ENCODE measurements at places on chromosomes 5 and 9.

DNA sequence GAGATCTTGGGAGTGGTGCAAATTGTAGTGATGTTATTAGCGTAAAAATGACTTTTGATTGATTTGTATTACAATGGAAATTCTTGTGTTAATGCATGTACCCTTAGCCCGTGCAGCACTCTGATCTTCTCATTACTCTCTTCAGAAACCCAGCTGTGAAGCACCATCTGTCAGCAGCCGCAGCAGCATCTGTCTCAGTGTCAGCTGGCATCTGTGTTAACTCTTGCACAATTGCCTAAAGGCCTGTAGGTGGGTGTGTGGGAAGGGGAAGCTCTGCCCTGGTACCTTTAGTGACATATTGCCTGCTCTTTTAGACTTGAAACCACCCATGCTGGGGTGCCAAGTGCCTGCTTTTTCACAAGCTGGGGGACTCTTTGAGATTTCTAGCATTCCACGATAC is 101.3 kb downstream of the FBXL7 start:
- peak; percentile 10 for DNase-seq

GRCh38 chr9:32501868-32502267 is 24.1 kb downstream of the RIGI start:
- no peak for DNase-seq

GRCh38 chr5:141785711-141786110 is 92.5 kb downstream of the PCDH1 start:
- DNase-seq = no peak

DNA sequence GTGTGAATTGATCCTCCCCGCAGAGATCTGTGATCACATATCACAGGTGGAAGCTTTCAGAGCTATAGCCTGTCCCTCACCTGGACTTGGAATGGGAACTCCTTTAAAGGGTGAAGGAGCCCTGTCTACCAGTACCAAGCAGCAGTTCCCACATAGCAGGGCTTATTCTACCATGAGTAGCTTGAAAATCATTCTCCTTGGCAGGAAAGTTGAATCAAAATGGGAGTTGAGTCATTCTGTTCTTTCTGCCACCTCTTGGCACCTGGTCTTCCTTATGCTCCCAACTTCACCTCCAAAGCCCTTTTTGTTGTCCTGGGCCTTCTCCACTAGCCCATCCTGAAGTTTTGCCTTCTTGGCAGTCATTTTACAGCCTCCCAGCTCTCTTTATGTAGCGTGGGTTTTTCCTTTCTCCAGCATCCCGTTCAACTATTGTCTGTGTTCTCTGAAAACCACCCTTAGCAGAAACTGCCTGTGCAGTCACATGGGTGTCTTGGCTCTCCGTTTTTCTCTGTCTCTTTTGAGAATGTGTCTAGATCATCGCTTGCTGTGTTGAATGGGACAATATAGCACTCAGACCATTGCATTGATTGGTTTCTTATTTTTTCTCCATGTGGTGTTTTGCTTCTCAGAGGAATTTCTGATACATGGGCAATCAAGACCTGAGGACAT is 222.2 kb downstream of the AOPEP start:
- peak; percentile 48 for DNase-seq

GRCh38 chr5:10467281-10468198 is 25.9 kb downstream of the ROPN1L start:
- peak; percentile 59 for DNase-seq

DNA sequence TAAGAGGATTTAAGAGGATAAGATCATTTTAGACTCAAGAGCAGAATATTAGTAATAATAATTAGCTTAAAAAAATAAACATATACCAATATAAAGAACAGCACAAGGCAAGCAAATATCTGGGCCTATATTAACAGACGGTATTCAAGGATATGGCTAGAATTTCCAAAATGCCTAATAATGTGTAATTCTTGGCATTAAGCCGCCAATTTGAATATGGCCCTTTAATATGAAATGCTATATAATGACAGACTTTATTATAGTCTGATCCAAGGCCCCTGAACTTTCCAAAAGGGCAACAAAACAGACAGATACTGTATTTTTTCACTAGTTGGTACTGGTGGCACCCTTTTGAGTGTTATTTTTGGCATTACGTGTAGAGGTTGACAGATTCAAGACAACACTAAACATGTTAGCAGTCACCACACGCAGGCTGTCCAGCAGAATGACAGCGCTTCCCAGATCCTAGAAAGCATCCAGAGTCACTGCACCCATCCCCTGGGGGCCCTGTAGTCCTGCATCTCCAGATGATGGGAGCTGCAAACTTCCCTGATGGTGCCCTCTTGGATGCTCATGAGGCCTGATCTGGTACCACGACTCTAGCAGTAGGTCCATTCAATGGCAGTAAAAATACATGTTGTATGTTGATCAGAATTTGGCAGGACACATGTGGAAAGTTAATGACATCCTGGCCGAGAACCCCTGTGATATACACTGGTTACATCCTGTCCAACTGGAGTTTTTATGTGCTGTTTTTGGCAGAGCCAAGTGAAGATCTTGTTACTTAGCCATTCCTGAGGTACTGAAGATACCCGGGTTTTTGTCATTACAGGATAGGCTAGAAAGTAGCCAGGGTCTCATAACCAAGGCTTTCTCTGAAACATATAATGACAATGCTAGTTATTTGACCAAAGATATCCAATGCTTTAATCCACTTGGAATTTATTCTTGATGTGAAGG is 1.7 kb upstream of the ABL1 start:
- DNase-seq = peak; percentile 41

DNA sequence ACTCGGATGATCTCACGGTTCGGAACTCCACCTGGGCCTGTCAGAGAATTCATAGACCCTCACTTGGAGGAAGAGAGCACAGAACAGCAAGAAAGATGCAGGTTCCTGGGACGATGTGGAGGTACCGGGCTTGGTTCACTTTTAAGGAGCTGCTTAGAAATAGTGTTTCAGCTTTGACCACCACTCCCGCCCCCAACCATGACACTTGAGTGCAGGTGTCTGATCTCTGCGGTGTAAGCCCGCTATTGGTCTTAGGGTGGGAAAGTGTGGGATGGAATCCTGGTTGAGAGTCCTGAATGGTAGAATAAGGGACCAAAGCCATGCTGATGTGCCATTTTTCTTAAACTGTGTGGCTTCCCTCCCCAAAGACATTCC is 97.2 kb upstream of the LMX1B start:
- no peak for DNase-seq

GRCh38 chr9:111572950-111573604 is 26.4 kb downstream of the PTGR1 start:
- peak; percentile 54 for DNase-seq

DNA sequence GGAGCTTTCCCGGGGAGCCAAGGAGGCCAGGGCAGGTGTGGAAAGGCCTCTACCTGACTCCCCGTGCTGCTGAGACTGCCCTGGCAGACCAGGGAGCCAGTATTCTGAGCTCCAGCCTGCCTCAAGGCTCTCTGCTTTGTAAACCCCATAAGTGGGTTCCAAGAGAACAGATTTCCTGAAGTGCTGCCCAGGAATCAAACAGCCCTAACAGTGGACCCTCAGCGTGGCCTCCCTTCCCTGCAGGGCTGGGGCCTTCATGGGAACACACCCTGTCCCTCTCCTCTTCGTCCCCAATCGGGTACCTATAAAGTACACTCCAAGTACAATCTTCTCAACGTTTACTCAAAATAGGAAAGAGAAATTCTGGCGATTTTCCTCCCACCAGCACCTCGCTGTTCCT is 252.5 kb downstream of the FSTL4 start:
- no peak for DNase-seq

GRCh38 chr5:141508798-141509611 is 20.1 kb downstream of the PCDHGC5 start:
- DNase-seq = peak; percentile 97

- no peak for DNase-seq
Observed at GRCh38 chr9:97711223-97711626, 14.1 kb upstream of the XPA start.

- no peak for DNase-seq
Observed at GRCh38 chr9:37029776-37030610, 4.1 kb downstream of the PAX5 start.

DNA sequence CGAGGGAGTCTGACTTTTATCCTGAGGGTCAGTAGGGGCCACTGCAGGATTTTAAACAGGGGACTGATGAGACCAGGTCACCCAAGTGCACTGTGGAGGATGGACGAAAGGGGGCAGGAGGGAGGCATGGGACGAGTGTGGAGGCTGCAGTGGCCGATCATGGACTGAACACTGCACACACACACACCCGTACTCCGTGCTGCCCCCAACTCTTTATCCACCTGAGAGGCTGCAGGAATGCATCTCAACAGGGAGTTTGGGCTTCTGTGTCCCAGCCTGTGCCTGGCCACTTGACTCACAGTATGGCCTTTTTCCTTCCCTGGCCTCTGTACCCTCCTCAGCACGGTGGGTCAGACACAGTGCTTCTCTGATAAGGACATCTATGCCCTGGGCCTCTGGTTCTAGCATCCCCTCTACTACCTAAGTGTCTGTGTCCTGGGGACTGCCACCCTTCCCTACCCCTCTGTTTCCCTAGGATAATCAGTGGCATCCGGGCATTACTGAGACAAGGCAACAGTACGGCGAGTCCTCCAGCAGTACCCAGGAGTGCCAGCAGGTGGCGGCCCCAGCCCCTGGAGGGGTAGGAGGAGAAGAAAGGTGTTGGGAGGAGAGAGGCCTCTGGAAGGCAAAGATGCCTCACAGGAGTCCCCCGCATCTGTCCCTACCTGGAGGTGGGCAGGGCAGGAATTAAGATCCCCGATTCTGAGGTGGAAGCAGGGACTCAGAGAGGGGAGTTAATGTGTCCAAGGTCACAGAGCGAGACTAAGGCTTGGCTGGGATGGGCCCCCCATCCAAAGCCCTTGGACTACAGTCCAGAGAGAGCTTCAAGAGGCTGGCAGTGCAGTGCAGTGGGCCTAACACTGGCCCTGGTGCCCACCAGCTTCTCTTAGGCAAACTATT is 5.1 kb upstream of the CDX1 start:
- DNase-seq = peak; percentile 70

DNA sequence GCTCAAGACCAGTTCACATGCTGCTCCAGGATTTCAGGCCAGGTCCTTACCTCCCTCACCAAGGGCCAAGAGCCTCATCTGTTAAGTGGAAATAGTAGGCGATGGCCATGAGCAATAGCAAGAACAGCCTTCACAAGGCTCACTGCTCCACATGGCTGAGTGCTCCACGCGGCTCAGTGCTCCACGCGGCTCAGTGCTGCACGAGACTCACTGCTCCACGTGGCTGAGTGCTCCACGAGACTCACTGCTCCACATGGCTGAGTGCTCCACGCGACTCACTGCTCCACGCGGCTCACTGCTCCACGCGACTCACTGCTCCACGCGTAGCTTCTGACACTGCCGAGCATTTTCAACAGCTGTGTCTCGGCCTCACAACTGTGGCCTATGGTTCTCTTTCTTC is 36.4 kb upstream of the ADAMTS2 start:
- no peak for DNase-seq

DNA sequence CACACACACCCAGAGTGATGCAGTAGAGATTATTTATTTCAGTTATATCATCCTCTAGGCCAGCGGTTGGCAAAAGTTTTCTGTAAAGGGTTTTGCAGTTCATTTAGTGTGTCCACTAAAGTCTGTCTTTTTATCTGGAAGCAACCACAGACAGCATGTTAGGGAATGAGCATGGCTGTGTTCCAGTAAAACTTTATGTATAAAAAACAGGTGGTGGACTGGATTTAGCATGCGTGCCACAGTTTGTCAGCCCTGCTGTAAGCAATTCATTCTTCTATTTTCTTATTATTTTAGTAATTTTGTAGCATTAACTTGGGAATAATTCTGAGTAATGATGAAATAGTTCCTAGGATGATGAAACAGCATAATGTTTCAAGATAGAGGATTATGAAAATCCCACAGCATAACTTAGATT is 51.7 kb downstream of the CCNH start:
- DNase-seq = peak; percentile 50

DNA sequence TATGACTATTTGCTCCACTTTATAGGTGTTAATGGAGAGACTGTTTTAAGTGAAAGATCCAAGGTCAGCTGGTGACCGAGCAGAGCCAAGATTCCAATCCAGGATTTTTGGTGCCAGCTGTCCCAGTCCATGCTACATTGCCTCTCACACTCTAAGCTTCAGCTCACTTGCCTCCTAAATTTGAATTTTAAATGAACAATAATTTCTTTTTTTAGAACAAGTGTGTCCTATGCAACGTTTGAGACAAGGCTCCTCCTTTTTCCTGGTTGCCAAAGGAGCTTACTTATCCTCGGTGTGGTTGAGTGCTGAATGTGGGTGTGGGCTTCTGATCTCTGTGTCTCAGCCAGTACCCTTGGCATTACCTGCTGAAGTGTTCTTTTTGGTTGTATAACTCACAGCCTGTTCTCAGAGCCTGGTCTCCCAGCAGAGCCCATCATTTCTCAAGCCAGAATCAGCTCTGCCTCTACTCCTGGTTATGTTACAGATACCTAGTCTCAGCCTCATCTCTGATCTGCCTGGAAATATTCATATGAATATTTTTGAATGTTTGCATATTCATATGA is 4.0 kb upstream of the PRRC1 start:
- DNase-seq = no peak

- DNase-seq = no peak
Observed at GRCh38 chr5:176133289-176133870, 104.8 kb upstream of the SIMC1 start.

- no peak for DNase-seq
Observed at GRCh38 chr5:169546346-169546745, 37.2 kb upstream of the SPDL1 start.

DNA sequence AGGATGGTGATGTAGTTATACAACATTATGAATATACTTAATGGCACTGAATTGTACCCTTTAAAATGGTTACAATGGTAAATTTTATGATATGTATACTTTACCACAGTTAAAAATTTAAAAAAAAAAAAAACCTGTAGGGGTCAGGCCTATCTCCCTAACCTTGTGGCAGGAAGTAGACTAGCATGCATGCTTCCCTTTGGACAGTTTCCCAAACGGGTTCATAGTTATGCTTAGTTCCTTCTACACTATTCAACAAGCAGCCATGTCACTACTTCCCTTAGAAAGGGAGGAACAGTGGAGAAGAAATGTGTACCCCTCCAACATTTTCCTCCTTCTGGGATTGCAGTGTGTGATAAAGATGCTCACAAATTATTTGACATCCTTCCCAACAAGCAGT is 32.5 kb downstream of the IDNK start:
- no peak for DNase-seq

GRCh38 chr5:14218897-14219573 is 75.9 kb downstream of the TRIO start:
- peak; percentile 31 for DNase-seq

DNA sequence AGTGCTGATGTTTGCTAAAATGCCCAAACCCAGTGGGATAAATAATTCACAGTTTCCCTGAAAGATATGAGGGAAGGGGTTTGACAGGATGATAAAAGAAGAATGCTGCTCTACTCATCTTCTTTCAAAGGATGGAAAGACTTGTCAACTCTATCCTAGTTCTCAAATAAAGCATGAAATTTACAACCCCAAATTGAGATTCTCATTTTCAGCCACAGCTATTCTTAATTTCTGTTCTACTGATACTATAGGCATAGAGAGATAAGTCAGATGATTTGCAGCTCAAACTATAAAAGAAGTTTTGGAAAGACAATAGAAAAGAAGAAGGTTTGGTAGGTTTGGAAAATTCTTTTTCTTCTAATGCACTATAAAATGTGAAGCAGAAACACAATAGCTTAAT is 542.6 kb downstream of the CSNK1G3 start:
- DNase-seq = no peak
